ENCODE measurements at places on chromosomes 1 and 21. TPM values are rescaled to one million over a fixed set of nuclear protein-coding genes. Genes with fewer than 3 reads are reported as not detected.

ATAD3B gene
- total RNA-seq, result 9.7 TPM

DNA sequence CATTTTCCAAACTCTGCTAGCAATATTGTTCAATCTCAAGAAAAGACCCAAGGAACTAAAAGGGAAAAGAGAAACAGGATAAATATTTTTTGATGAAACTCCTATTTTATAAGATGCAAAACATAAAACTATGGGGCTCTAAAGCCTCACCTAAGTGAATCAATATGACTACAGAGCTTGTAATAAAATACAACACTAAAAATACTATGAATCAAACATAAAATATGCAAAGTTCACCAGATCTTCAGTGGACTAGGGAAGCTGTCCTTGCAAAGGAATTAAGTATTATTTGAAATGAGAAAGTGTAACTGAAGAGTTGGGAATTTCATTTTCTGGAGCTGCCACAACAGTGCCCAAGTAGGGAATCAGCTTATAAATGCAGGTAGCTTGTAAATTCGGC is 124.5 kb downstream of the CRB1 start:
- no peaks in the 10 kb centered on the region for H3K36me3 ChIP-seq
- no peak overlapping the region for H3K4me3 ChIP-seq
- H3K27me3 ChIP-seq, result no peaks in the 10 kb centered on the region
- H3K4me1 ChIP-seq, result no peaks in the 10 kb centered on the region
- H3K27ac ChIP-seq, result no peak overlapping the region

- H3K27me3 ChIP-seq, result no peaks in the 10 kb centered on the region
- H3K4me1 ChIP-seq, result no peaks in the 10 kb centered on the region
- no peaks in the 10 kb centered on the region for H3K36me3 ChIP-seq
- no peak overlapping the region for H3K27ac ChIP-seq
These were observed 53.9 kb downstream of the PRSS38 start for GRCh38 chr1:227869279-227869842.

DNA sequence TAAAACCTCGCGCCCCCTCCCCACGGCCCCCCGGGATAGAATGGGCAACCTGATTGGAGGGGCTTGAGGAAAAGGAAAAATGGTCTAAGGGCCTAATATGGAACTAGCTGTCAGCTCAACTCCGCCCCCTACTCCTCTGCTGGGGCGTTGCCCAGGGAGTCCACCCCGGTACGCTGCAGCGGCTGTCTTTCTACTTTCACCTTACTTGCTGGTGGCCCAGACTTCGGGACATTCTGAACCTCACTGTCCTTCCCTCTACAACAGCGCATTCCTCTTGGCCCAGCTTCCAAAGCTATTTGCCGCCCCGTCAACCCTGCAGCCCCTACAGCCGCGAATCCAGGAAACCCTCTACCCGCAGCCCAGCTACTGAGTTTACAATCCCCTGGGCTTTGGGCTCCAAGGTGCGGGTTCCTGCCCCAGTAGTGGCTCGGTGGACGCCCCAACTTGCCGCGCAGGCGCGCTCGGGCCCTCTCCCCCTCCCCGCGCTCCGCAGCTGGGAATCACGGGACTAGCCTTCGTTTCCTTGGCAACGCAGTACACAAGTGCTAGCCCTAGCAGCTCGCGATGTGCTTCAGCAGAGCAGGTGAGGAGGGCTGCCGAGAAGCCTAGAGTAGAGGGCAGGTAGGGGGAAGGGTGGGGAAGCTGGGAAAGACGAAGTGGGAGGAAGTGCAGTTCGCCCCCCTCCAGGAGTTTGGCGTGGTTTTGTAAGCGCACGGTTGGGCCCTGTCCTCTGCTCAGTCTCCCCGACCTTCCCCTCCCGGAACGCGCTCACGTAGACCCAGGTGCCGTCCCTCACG is 55.6 kb downstream of the CHIA start:
- peak overlapping the region; percentile 85 for H3K27ac ChIP-seq
- peak overlapping the region; percentile 60 for H3K4me3 ChIP-seq
- H3K36me3 ChIP-seq, result peaks cover 2% of the 10 kb centered on the region
- DNase-seq, result peak; percentile 94

- no peaks in the 10 kb centered on the region for H3K27me3 ChIP-seq
- H3K27ac ChIP-seq, result no peak overlapping the region
- H3K4me1 ChIP-seq, result peaks cover 14% of the 10 kb centered on the region
These were observed 163.2 kb upstream of the NBPF11 start for GRCh38 chr1:148315071-148315811.

GRCh38 chr1:45356186-45356585 is 15.9 kb upstream of the MUTYH start:
- H3K36me3 ChIP-seq, result no peaks in the 10 kb centered on the region
- H3K27ac ChIP-seq, result no peak overlapping the region
- H3K4me3 ChIP-seq, result no peak overlapping the region
- no peaks in the 10 kb centered on the region for H3K27me3 ChIP-seq
- no peak for DNase-seq

DNA sequence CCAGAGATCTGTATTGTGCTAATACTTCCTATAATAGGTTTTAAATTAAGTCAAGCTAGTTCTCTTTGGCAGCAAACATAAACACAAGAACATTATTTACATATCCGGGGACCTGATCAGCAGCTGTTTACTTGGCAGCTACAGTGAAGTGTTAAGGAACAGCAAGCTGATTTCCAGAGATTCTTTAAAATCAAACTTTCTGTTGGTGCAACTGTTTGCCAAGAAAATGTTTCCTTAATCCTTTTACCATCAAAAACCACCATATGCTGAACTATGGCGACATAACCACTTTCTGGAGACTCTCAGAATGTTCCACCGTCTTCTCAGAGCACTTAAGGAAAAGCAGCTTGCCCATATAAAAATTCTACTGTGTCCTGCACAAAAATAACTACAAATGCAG is 107.0 kb upstream of the KRTAP19-8 start:
- H3K27me3 ChIP-seq, result no peaks in the 10 kb centered on the region
- H3K4me1 ChIP-seq, result no peaks in the 10 kb centered on the region
- no peak overlapping the region for H3K27ac ChIP-seq
- H3K4me3 ChIP-seq, result no peak overlapping the region
- no peaks in the 10 kb centered on the region for H3K36me3 ChIP-seq
- no peak for DNase-seq
